ENCODE measurements at places on chromosomes 6 and 20.

GRCh38 chr6:126210398-126211075, 129.4 kb upstream of the CENPW start:
- DNase-seq, result no peak

DNA sequence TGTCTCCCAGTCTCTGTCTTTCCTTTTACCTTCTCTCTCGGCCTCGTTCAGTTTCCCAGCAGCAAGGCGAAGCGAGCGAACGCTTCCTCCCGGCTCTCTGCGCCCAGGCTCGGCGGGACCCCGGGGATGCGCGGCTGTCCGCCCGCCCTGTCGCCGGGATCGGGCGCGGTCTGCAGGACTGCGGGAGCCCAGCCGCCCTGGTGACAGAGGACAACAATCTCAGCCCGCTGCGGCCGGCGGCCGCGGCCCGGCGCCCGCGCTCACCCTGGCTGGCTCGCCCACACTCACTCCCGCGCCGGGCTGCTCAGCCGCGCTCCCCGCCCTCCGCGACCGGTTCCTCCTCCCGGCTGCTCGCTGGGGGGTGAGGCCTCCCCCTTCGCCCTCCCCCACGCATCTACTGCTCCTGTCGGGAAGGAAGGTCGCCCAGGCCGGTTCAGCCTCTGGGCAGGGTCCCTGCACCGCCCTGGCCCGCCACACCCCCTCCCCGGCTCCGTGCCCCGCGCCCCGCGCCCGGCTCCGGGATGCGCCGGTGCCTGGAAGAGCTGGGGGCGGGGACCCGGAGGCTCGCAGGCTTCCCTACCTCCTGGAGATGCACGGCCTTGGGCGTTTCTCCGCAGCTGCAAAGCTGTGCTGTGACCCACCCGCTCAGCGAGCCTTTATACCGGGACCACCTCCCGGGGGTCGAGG, 410 bp downstream of the SYNE1 start:
- no peak for DNase-seq

GRCh38 chr6:148846778-148847761, 100.2 kb downstream of the UST start:
- no peak for DNase-seq

GRCh38 chr6:22952097-22952496, 382.7 kb downstream of the HDGFL1 start:
- DNase-seq, result no peak

GRCh38 chr6:144757730-144758129, 472.6 kb downstream of the UTRN start:
- DNase-seq, result no peak

GRCh38 chr6:154441995-154442310, 68.5 kb downstream of the CNKSR3 start:
- no peak for DNase-seq

DNA sequence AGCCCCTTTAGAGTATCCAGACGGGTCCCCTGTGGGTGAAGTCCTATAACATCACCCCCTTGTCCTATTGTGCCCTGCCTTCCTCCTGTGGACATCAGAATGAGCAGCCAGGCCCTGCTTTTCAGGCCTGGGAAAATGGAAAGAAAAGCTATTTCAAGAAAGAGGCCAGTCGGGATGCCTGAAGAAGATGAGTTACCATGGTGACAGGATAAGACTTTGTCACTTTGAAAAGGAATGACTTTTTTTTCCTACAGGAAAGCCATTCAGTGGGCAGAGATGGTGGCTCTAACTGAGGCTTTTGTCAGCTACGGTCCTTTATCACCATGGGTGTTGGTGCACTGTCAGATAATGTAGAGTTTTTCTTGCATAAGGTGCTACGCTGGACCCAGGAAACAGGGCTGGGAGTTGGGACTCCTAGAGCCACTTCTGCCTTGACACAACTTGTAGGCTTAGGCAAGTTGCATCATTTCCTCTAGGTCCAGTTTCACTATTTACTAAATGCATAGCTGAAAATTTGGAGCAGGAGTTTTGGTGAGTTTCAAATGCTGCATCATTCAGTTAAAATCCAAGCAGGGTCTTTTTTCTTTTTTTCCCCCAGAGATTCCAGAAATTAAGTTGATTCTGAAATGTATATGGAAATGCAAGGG, 293.6 kb upstream of the PRND start:
- DNase-seq, result no peak

DNA sequence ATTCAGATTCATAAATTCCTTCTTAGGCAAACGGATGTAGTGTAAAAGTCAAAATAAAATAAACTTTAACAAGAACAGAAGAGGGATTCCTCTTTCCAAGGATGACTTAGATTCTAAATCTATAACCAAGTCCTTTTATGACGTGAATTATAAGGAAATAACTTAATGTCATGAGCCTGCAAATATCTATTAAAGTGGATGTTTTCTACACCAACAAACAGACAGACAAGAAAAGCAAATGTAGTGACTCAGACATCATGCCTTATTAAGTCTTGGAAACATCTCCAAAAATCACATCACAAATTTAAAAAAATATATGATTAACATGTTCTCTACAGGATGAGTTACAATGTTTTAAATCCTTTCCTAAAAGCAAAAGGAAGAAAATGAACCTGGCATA, 397.1 kb downstream of the ESR1 start:
- no peak for DNase-seq

DNA sequence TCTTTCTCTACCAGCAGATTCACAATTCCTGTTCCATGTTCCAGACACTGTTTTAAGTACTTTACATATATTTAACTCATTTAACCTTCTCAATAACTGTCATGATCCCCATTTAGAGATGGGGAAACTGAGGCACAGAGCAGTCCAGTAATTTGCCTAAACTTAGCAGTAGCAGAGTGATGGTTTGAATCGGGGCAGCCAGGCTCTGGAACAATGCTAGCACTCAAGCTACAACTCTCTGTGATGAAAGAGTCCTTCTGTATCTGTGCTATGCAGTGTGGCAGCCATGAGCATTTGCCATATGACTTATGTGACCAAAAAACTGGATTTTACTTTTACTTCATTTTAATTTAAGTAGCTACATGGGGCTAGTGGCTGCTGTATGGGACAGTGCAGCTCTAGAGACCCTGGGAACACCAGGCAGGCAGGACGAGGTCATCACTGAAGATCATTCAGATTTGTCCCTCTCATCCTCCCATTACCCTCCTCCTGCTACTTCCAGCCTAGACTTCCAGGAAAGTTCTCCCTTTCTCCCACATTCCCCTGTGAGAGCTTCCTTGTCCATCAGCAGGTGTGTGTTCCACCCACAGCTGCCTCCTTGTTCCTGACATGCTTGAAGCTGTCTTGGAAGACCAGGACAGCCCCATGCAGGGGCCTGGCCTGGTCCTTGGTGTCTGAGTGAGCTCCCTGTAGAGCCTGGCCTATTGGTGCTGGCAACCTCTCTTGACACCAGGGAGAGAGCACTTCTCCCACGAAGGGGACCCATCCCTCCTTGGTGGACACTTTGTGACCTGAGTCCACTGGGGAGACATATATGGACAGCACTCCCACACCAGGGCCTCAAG, 157.0 kb downstream of the MRPL14 start:
- no peak for DNase-seq

DNA sequence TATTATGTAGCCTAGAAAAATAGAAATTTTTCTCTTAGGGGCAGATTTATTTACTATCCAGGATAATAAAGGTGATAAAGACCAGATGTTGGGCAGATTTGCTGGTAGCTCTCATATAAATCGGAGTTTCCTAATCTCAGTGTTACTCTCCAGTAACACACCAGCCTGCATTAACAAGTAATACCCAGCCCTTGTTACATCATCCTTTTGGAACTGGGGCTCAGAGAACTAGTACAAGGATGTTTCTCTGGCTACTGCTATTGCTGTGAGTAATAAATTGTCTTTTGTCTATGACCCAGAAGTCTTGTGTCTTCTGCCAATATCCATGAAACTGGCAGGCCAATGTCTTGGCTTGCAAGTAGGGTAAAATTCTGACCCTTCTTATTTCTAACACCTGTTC, 16.8 kb downstream of the TPD52L1 start:
- DNase-seq, result no peak

- DNase-seq, result no peak
These were observed 83.0 kb downstream of the MAP3K4 start for GRCh38 chr6:161074496-161075121.

- no peak for DNase-seq
These were observed 63.5 kb upstream of the STMND1 start for GRCh38 chr6:17038316-17038715.

GRCh38 chr6:27544612-27545260, 71.8 kb upstream of the ZNF184 start:
- DNase-seq, result no peak

DNA sequence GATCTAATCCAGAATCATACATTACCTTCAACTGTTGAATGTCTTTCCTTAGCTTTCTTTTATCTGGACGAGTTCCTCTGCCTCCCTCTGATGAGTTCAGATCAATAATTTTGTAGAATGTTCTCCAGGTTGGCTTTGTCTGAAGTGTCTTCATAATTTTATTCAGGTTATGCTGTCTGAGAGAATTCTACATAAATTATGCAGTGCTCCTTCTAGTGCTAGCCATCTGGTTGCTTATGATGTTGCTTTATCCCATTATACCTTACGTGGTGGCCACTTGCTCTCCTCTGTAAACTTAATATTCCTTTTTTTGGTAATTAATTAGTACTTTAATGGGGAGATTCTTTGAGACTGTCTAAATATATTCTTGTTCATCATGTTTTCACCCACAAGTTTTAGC, 67.7 kb upstream of the PTCHD4 start:
- no peak for DNase-seq

GRCh38 chr6:26552205-26552604, 14.0 kb downstream of the HMGN4 start:
- DNase-seq, result no peak

DNA sequence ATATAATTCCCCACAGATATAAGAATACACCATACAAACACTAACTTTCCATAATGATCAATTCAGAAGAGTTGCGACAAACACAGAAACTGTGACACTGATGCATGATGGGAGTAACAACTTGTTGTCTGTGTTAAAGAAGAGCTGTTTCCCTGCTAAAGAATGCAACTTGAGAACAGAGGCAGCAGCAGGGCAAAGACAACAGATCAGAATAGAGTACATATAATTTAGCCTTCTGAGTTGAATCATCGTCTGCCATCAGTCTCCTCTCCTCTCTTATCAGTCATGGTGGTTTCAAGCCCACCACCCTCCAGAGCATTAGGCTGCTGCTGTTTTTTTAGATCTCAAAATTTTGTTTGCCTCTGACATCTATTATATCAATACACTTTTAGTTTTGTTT, 280.4 kb downstream of the UBE3D start:
- DNase-seq, result no peak

DNA sequence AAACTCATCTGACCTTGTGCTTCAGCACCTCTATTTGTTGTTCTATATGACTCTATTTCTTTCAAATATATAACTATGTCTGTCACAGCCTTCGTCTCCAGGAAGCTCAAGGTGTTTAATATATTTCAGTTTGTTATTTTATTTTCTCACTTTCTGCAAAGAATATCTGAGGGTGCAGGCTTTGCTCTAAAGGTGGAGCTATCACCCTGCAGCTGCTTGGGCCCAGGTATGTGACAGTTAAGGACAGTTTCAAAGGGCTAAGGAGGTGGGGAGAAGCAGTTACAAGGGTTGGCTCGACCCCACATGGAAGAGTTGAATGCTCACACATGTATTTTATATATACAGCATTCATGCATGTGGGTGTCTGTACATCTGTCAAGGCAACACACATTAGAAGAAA, 405.6 kb downstream of the BTBD9 start:
- no peak for DNase-seq

DNA sequence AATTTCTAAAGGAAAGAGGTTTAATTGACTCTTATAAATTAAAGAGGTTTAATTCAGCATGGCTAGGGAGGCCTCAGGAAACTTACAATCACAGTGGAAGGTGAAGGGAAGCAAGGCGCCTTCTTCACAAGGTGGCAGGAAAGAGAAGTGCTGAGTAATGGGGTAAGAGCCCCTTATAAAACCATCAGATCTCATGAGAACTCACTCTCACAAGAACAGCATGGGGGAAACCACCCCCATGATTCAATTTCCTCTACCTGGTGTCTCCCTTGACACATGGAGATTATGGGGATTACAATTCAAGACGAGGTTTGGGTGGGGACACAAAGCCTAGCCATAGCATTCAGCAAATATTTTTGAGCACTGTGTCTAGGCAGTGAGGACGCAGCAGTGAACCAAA, 3.9 kb upstream of the IPCEF1 start:
- no peak for DNase-seq

DNA sequence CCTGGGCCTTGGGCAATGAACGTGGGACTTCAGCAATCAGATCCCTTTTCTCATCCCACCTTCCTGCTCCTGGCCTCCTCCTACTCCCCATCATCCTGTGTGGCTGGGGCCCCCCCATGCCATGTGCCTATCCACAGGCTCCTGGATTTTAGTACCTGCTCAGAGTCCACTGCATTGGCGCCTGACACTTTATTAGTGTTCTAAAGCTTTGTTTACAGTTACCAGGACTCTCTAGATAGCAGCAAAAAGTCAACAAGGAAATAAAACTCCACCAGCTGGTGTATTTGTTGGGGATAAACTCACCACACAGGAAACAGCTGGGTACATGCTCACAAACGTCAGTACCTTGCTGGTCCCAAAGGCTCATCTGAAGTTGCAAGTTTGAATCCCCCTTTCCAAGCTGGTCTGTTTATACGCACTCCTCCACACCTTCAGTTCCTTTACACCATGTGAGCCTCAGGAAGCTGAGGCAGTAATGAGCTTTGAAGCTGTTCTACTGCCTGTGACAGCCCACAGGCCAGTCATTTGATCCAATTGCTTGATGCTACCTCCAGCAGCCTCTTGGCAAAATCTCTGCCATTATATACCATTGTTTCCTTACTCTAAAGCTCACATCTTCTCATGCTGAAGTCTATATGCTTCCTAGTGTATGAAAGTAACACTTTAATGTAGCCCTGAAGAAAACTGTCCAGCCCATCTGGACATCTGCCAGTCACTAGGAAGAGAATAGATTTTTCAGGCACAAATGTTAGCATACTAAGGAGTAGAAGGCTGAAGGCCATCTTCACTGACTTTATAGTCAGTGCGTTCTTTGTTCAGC, 76.6 kb downstream of the ANKEF1 start:
- DNase-seq, result no peak

DNA sequence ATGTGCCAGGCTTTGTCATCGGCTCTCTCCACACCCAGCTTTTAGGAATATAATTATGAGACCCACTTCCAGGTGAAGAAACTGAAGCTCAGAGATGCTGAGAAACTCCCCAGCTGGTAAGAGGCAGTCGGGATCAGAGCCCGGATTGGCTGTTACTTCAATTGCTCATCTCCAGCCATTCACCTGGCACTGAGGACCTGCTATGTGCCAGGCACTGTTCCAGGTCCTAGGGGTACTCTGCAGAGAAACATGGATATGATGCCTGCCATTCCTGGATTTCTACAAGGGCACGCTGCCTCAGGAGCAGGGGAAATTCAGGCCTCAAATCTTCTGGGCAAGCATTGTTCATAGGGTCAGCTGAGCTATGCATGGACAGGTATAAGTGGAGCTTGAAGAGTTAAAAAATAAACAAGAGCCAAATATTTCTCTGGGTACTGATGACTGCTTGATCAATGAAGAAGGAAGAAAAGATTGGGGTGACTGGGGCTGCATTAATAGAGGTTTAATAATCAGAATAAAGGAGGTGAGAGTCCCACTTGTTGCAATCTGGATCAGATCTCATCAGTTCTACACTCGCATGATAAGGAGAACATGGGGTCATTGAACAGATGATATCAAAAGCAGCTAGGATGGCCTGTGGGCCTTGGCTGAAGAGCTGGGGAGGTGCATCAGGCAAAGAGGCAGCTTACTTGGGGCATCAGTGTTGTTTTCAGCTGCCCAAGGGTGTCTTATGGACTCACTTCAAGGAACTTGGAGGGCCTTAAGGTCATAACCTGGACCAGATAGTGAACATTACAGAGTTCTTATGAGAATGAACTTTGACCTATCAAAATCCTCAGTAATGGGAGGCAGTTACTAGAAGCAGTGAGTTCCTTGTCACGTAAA, 80.9 kb upstream of the TOX2 start:
- no peak for DNase-seq

All from stimulated activated CD4-positive, alpha-beta T cell treated with anti-CD3 and anti-CD28 coated beads, Interleukin-4, amount 100 ng/mL, for 48 hours (primary cell).